Chondrocyte (in vitro differentiated cells): ENCODE measurements at places on chromosomes 16 and 17. TPM values are rescaled to one million over a fixed set of nuclear protein-coding genes. Genes with fewer than 3 reads are reported as not detected.

The CD300A gene
- total RNA-seq = not detected in 3 replicates

GRCh38 chr17:3882276-3882675 is 10.6 kb downstream of the CAMKK1 start:
- H3K4me3 ChIP-seq = no peak overlapping the region
- no peak overlapping the region for H3K27ac ChIP-seq
- H3K27me3 ChIP-seq = no peaks in the 10 kb centered on the region
- H3K4me1 ChIP-seq = peaks cover 35% of the 10 kb centered on the region

DNA sequence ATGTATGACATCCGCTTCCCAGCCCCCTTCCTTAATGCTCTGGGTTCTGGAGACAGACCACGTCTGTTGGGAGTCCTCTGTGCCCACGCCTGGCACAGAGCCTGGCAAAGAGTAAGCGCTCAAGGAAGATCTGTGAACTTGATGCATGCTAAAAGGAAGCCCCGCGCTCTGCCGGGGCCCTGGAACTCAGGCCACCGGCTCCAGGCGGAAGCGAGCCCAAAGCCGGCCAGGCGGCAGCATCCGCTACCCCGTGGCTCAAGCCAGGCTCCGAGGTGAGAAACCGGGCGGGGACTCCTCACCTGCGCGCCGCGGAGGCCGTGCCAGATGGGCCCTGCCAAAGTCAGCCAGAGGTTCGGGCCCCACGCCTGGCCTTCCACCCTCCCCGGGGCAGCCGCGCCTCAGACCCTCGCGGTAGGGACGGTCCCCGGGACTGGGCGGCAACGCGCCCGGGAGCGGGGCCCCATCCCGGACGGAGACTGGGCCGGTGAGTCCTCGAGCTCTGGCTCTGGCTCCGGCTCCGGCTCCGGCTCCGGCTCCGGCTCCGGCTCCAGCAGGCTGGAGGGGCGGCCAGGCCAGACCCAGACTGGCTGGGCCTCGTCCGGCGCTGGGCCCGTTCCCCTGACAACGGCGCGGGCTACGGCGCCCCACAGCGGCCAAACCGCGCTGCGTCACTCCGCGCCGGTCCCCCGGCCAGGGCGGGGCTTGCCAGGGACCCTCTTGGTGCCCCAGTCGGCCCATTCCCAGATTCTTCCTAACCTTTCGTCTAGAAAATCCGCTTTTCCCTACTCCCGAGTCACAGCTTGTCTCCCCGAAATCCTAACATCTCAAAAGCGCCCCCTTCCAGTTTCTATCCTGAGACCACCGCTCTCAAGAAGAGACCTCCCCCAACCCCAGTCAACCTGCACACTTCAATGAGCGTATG is at the start of gene ZDHHC1:
Gene ZDHHC1, minus strand, starts transcription at position 606 of the 922 bp plus-strand sequence. CDS start 8,702 bp downstream, outside the sequence.
- H3K36me3 ChIP-seq = peaks cover 2% of the 10 kb centered on the region
- peak within 1 kb of the TSS; percentile 80 for H3K27ac ChIP-seq
- H3K27me3 ChIP-seq = no peaks in the 10 kb centered on the region
- DNase-seq = peak; percentile 92
- H3K4me1 ChIP-seq = peaks cover 9% of the 10 kb centered on the region
- H3K4me3 ChIP-seq = peak within 1 kb of the TSS; percentile 83

The TERB1 gene
- total RNA-seq = not detected in 3 replicates

DNA sequence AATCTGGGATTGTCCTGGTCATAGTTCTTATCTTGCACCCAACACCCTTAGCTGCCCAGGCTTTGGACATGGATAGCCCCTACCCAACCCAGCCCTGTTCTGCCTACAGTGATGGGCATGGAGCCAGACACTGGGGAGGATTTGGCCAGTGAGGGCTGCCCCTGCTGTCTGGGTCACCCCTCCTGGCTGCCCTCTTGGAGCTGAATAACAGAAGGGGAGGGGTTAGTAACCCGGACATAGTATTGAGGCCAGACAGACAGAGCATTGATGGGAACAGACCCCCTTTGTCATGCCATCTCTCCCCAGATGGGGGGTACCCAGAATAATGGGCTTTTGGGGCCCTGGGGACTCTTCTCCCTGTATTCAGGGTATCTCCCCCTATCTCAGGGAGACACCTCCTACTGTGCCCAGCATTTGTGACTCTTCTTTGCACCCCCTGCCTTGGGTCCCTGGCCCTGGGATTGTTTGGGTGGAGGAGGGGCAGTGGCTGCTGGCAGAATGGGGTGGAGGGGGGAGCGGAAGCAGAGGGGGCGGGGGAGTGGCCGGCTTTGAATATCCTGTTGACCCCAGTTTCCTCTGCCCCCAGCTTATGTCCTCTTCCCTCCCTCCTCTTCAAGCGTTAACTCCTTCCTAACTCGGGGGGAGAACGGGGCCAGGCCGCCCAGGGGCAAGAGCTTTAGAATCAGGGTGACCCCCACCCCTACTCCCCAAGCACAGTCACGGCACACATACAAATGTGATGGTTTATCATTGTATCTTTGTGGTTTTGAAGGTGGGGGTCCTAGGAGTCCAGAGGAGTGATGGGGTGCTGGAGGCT is 17.0 kb downstream of the GJD3 start:
- H3K36me3 ChIP-seq = peaks cover 19% of the 10 kb centered on the region
- H3K4me3 ChIP-seq = no peak overlapping the region
- no peaks in the 10 kb centered on the region for H3K27me3 ChIP-seq
- no peak for DNase-seq
- H3K4me1 ChIP-seq = peaks cover 75% of the 10 kb centered on the region

The TEKT5 gene
- total RNA-seq = not detected in 3 replicates

GRCh38 chr17:42155614-42156045 is 841 bp upstream of the RAB5C start:
- H3K27me3 ChIP-seq = no peaks in the 10 kb centered on the region
- H3K36me3 ChIP-seq = no peaks in the 10 kb centered on the region
- H3K4me1 ChIP-seq = peaks cover 42% of the 10 kb centered on the region
- H3K4me3 ChIP-seq = peak overlapping the region; percentile 80

DNA sequence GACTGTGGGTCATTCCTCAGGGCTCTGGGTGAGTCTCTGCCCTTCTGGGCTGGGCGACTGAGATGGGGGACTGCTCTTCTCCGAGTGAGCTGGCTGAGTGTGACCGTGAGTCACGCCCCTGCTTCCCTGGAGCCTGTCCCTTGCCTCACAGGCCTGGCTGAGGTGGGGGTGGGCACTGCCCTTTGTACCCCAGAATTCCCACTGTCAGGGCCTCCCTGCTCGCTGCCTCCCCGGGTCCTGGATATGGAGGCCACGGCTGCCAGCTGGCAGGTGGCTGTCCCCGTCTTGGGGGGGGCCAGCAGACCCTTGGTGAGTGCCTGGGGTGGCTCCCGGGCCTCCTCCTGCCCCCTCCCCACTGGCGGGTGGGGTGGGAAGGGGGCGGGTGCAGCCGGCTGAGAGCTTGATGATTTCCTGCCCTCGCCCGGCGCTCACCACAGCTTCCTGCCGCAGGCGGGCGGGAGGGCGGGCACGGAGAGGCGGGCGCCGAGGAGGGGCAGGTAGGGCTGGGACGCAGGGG is at the start of gene LAT:
Gene LAT, plus strand, starts transcription at position 434 of the 517 bp plus-strand sequence. CDS start 366 bp downstream, outside the sequence.
- peaks cover 44% of the 10 kb centered on the region for H3K36me3 ChIP-seq
- no peak within 1 kb of the TSS for H3K4me3 ChIP-seq
- no peaks in the 10 kb centered on the region for H3K4me1 ChIP-seq
- H3K27ac ChIP-seq = no peak within 1 kb of the TSS
- H3K27me3 ChIP-seq = no peaks in the 10 kb centered on the region

DNA sequence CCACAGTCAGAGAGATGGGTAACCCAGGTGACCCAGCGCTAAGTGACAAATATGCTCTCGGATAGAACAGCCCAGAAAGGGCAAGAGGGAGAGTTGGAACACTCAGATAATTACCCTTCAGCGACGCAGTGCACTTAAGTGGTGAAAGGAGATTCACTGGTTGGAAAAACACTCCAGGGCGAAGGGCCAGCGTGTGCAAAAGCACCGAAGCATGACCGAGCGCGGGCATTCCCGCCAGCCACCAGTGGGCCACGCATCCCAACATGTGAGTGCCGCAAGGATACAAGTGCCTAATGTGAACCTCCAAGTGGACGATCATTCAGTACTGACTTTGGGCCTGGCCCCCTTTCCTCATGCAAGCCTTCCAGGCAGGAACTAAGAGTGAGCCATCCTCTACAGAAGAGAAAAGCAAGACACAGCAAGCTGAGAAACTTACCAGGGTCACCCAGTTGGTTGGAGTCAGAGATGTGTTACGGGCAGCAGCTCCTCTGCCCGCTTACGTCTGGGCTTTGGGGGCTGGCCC is 258.4 kb downstream of the C16orf95 start:
- DNase-seq = no peak
- no peak overlapping the region for H3K27ac ChIP-seq
- peaks cover 36% of the 10 kb centered on the region for H3K4me1 ChIP-seq
- H3K4me3 ChIP-seq = no peak overlapping the region
- H3K36me3 ChIP-seq = peaks cover 2% of the 10 kb centered on the region
- H3K27me3 ChIP-seq = no peaks in the 10 kb centered on the region

- no peak overlapping the region for H3K27ac ChIP-seq
- H3K27me3 ChIP-seq = no peaks in the 10 kb centered on the region
- H3K4me1 ChIP-seq = no peaks in the 10 kb centered on the region
These were observed 113.4 kb downstream of the BRIP1 start for GRCh38 chr17:61749823-61750404.

The ANKRD40CL gene
- total RNA-seq = not detected in 3 replicates

GRCh38 chr17:63279498-63280230 is 166.4 kb downstream of the CYB561 start:
- peaks cover 4% of the 10 kb centered on the region for H3K36me3 ChIP-seq
- H3K4me3 ChIP-seq = no peak overlapping the region
- H3K4me1 ChIP-seq = peaks cover 47% of the 10 kb centered on the region
- peak overlapping the region; percentile 80 for H3K27ac ChIP-seq
- no peak for DNase-seq

GRCh38 chr17:65446043-65446442 is 115.4 kb downstream of the AXIN2 start:
- H3K4me1 ChIP-seq = no peaks in the 10 kb centered on the region
- peaks cover 32% of the 10 kb centered on the region for H3K27me3 ChIP-seq
- H3K36me3 ChIP-seq = peaks cover 4% of the 10 kb centered on the region
- no peak overlapping the region for H3K27ac ChIP-seq
- H3K4me3 ChIP-seq = no peak overlapping the region
- no peak for DNase-seq

- H3K36me3 ChIP-seq = peaks cover 6% of the 10 kb centered on the region
- no peaks in the 10 kb centered on the region for H3K27me3 ChIP-seq
- H3K27ac ChIP-seq = peak overlapping the region; percentile 80
- H3K4me1 ChIP-seq = peaks cover 66% of the 10 kb centered on the region
- DNase-seq = no peak
These were observed 89.8 kb downstream of the CYB561 start for GRCh38 chr17:63356337-63356757.

The CHST5 gene
- total RNA-seq = 0.07 to 0.17 TPM (median 0.10 TPM) in 3 replicates

- peaks cover 8% of the 10 kb centered on the region for H3K4me1 ChIP-seq
- no peak overlapping the region for H3K27ac ChIP-seq
- no peak for DNase-seq
- H3K4me3 ChIP-seq = no peak overlapping the region
- peaks cover 25% of the 10 kb centered on the region for H3K27me3 ChIP-seq
- H3K36me3 ChIP-seq = peaks cover 6% of the 10 kb centered on the region
These were observed 26.6 kb upstream of the GINS2 start for GRCh38 chr16:85715169-85716021.

The TP53TG3B gene
- not detected in 3 replicates for total RNA-seq

DNA sequence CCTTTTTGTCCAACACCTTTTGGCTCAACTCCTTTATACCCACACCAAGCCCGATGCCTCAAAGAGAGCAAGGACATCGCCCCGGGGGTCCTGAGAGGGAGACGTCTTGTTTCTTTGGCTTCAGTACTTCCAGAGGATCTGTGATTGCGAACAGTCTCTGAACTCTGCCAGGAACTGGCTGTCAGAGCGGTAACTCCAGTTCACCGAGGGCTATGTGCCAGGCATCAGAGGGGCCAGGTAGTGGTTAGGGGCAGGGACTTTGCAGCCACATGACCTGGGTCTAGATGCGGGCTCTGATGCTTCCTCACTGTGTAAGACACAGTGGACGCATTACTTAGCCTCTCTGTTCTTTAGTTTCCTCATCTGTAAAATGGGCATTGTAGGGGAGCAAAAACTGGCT is 21.6 kb downstream of the LLGL2 start:
- no peak overlapping the region for H3K4me3 ChIP-seq
- no peaks in the 10 kb centered on the region for H3K36me3 ChIP-seq
- peaks cover 3% of the 10 kb centered on the region for H3K27me3 ChIP-seq
- no peak overlapping the region for H3K27ac ChIP-seq
- H3K4me1 ChIP-seq = no peaks in the 10 kb centered on the region
- no peak for DNase-seq

GRCh38 chr17:12967962-12968361 is 49.9 kb downstream of the ELAC2 start:
- H3K4me3 ChIP-seq = no peak overlapping the region
- H3K36me3 ChIP-seq = no peaks in the 10 kb centered on the region
- no peaks in the 10 kb centered on the region for H3K27me3 ChIP-seq
- H3K27ac ChIP-seq = no peak overlapping the region
- H3K4me1 ChIP-seq = no peaks in the 10 kb centered on the region
- DNase-seq = no peak

The KRT28 gene
- not detected in 3 replicates for total RNA-seq

DNA sequence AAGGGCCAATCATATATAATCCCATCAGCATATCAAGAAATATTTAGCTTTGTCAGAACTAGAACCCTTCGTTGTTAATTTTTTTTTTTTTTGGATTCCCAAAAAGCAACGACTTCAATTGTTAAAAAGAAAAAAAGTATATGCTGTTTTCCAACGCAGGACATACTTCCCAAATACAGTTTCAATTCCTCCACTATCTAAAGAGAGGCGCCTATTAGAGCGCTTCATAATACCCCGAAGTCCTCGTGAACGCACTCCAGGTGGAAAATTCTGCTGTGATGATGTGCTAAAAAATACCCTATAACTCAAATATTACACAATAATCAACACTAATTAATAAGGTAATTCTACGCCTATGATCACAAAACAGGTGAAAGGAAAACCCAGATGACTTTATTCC is 20.8 kb downstream of the GNA13 start:
- H3K36me3 ChIP-seq = peaks cover 6% of the 10 kb centered on the region
- no peak overlapping the region for H3K4me3 ChIP-seq
- peak overlapping the region; percentile 10 for H3K27ac ChIP-seq
- no peaks in the 10 kb centered on the region for H3K27me3 ChIP-seq
- DNase-seq = no peak
- peaks cover 40% of the 10 kb centered on the region for H3K4me1 ChIP-seq

The WSB1 gene
- 110 to 218 TPM (median 205 TPM) in 3 replicates for total RNA-seq

DNA sequence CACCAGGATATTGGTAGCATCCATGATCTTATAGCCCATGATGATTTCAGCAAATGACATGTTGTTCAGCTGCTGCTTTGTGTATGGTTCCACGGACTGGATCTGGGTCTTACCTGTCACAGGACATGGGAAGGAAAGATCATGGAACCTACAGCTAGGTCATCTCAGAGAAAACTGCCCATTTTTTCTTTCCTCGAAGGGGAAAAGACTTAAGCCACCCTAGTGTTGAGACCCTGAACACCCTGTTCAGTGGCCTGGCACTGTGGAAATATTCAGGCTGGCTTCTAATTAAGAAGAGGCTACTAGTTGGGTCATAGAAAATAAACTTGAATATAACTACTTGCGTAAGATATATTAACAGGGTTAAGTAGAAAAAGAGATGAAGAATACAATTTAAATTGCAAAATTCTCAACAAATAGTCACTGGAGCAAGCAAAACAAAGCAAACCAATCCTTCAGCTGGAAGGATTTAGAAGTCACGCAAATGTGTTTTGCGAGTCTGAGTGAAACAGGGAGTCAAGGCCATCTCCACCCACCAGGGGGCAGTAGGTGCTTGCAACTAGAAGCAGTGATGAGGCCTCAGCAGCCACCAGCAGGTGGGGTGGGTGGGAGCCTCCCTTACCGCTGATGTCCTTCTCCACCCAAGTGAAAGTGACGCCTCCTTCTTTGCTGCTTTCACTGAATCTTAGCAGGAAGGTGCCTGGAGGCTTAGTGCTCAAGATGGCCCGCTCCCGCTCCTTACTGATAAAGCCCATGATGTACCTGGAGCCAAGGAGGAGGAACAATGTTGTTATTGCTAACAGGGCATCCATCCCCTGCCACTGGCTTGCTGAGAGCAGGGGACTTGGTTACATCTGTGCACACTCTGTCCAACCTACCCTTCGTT is 34.3 kb downstream of the STAT5A start:
- H3K27ac ChIP-seq = peak overlapping the region; percentile 70
- H3K36me3 ChIP-seq = peaks cover 43% of the 10 kb centered on the region
- peaks cover 27% of the 10 kb centered on the region for H3K4me1 ChIP-seq
- peak; percentile 97 for DNase-seq
